ENCODE measurements at places on chromosomes 7 and 10.
A peak's percentile ranks its signal among the peaks of the same experiment; 100 is the strongest.

GRCh38 chr10:78402591-78402990 is 368.9 kb downstream of the RPS24 start:
- no peak for DNase-seq

- DNase-seq, result no peak
Measured at GRCh38 chr7:8615019-8615418, 181.6 kb downstream of the NXPH1 start.

GRCh38 chr10:110841767-110842267 is 29.9 kb upstream of the PDCD4 start:
- DNase-seq, result peak; percentile 59

GRCh38 chr7:159033473-159033825 is 111.2 kb downstream of the VIPR2 start:
- no peak for DNase-seq

GRCh38 chr7:158320328-158320727 is 267.3 kb downstream of the PTPRN2 start:
- no peak for DNase-seq

DNA sequence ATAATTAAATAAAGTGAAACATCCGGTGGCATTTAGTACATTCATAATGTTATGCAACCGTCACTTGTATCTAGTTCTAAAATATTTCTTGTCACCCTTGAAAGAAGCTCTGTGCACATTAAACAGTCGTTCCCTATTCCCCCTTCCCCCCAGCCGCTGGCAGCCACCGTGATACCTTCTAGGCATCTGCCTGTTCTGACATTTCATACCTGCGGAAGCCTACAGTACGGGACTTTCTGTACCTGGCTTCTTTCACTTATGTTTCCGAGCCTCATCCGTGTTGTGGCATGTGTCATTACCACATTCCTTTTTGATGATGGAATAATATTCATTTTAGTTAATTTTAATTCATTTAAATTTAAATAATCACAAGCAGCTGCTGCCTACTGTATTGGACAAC is 13.9 kb upstream of the SFRP5 start:
- no peak for DNase-seq

GRCh38 chr10:11610826-11611247 is 613 bp downstream of the USP6NL start:
- DNase-seq, result no peak

GRCh38 chr7:124688991-124689390 is 76.6 kb downstream of the GPR37 start:
- no peak for DNase-seq

- no peak for DNase-seq
Measured at GRCh38 chr7:126487728-126488442, 764.9 kb downstream of the GRM8 start.

DNA sequence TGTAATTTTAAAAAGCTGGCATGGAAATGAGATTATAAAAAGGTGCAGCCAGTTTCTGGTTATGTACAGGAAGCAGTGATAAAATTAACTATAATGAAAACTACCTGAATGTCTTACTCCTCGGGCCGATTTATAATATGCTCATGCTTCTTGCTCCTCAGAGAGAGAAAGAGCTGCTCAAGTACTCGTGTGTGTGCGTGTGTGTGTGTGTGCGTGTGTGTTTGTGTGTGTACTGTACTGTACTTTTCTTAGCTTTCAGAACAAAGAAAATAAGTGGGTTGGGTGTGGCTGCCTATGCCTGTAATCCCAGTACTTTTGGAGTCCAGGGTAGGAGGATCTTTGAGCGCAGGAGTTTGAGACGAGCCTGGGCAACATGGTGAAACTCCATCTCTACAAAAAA is 96.6 kb upstream of the NMT2 start:
- DNase-seq, result no peak

DNA sequence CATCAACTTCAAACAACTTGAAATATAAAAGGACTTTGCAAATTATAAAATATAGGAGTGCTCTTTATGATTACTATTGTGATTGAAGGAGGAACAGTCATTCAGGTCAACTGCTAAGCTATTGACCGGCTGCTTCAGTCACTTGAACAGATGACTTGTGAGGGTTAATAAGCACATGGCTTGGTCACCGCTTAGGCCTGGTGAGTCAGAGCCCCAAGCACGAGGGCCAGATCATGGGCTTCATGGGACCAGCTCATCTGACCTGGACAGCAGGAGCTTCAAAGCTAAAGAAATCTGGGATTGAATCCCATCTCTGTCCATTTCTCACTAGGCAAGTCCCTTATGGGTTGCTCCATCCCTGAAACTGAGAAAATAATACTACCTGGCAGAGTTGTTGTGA is 60.4 kb upstream of the ADO start:
- DNase-seq, result no peak

GRCh38 chr7:7948232-7948631 is 20.4 kb upstream of the GLCCI1 start:
- DNase-seq, result no peak

GRCh38 chr10:80684259-80684658 is 146.6 kb downstream of the SH2D4B start:
- no peak for DNase-seq

GRCh38 chr7:81298951-81299666 is 380.3 kb upstream of the SEMA3C start:
- DNase-seq, result no peak

- no peak for DNase-seq
Measured at GRCh38 chr7:51471981-51472296, 155.3 kb upstream of the COBL start.

DNA sequence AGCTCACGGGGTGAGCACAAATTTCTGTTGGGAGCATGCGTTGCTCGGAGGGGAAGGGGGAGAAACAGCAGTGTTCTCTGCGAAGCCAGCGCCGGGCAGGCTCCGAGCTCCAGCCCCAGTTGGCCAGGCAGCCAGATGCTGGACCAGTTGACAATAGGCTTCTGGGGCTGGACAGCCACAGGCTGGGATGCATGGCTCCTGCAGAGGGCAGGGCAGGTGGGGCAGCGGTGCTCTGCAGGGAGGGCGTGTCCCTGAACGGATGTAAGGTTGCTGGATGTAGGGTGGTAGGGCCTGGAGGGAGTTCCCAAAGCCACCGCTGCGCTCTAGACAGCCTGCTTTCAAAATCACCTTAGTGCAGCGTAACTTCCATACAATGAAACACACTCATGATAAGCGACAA is 574.9 kb downstream of the GLRX3 start:
- DNase-seq, result no peak

- DNase-seq, result no peak
Measured at GRCh38 chr7:36742911-36743775, 18.8 kb upstream of the AOAH start.

GRCh38 chr7:107813524-107813923 is 10.5 kb upstream of the SLC26A3 start:
- no peak for DNase-seq

DNA sequence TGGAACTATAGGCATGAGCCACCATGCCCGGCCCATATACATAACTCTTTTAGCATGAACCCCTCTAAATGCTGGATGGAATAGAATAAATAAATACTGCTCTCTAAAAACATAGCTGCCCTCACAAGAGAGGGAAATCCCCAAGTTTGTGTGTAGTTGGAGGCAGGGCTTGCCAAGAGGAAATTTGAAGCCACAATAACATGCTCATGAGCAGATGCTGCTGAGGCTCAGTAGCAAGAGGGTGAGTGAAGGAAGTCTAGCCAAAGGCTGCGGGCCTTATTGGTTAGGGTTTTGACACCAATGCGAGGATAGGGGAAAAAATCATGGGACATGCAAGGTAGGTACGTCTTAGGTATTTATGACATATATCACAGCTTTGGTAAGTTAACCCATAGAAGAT is 17.3 kb downstream of the TPK1 start:
- no peak for DNase-seq

DNA sequence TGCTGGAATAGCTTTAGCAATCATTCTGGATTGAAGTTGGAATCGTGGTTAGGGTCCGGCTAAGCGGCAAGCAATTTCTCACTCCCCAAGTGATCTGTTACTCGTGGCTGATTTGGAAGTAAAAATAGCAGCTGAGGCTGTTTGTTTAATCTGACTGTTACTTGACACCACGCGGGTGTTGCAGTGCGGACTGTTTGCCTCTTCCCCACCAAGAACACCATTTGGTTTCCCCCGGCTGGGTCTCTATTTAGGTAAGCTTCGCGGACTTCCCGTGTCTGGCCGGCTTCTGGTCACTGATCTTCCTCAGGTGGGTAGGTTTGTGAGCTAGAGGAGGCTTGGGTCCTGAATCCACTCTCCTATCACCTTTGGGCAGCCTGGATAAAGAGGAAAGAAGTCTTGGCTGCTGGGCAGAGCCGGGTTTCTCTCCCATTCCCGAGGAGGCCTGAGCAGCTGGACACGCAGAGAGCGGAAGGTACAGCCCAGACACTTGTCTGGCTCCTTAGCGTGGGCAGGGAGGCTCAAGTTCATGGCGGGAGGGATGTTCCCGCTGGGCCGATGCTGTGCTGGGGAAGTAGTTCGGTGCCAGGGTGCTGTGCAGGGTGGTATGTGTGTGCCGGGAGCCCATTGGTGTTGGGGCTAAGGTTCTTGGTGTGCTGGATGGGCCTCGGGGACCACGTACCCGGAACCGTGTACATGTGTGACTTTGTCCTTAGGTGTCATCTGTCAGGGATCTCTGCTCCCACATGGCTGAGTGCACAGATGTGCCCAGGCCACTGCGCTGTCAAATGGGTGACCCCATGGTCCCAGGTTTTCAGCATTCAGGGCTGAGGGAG is at the start of gene C10orf71:
C10orf71 (plus strand) TSS at position 188 of the 833 bp plus-strand sequence. CDS start 23,376 bp downstream, outside the sequence.
- no peak for DNase-seq

Measured in GM12891 (cell line).